ENCODE measurements at places on chromosomes 7 and 10.
A peak's percentile ranks its signal among the peaks of the same experiment; 100 is the strongest.

DNA sequence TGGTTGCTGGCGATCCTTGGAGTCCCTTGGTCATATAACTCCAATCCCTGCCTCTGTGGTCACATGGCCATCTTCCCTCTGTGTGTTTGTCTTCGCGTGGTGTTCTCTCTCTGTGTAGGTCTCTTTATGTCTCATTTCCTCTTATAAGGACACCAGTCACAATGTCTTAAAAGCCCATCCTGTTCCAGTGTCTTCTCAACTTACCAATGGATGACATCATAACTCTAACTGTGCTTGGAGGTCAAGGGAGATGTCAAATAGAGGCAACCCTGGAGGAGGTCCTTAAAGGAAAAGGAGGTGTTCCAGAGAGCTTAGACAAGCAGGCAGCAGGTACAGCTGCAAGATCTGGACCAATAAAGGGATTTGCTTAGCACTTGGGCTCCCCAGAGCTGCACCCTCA is 143.0 kb downstream of the BUB3 start:
- no peak for DNase-seq

DNA sequence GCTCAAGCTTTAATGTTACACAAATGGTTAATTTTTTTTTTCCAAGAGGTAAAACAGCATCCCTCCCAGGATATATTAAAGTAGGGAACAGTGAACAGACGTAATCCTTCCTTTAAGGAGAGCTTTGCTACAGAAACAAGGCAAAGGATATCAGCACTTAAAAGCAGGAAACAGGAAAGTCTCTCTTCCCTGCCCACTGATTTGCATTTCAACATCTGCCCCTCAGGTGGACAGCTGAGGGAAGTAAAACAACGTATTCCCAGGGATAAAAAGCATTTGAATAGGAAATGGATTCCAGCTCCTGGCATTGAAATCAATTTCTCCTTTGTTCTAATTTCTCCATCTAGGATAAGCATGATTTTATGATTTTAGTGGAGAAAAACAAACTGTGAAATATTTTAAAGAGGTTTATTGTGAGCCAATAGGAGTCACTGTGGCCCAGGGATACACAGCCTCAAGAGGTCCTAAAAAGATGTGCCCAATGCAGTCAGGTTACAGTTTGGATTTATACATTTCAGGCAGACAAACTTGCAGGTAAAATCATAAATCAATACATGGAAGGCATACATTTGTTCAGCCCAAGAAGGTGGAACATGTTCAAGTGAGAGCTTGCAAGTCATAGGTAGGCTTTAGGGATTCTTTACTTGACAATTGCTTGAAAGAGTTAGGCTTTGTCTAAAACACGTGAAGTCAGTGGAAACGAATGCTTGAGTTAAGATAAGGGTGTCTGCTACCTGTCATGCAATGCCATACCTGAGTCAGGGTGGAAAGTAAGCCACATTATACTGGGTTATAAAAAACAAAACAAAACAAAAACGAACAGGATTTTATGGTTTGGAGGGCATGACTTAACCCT is 286.2 kb upstream of the VWC2 start:
- no peak for DNase-seq

DNA sequence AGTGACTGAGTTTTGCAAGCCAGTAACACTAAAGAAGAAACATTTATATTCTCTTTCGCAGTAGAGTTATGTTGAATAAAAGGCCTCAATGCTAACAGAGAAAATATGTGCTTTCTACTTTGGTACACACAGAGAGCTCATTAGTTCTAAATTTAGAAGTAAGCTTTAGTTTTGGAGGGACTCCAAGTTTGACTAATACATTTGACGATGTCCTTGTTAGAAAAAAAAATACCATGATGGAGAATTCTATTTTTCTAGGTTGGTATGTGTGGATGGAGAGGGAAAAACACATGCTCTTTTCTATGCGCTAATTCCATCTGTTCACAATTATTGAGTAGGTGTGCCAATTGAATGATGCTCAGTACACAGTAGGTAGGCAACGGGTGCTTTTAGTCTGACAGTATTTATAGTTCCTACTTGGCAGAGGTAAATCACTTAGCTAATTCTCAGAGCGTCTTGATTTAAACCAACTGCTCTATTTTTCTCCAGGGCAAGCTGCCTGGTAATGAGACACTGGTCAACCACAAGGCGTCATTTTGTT is 327.2 kb upstream of the AKR1E2 start:
- no peak for DNase-seq

- DNase-seq, result no peak
Observed at GRCh38 chr10:69516796-69517195, 56.4 kb downstream of the NEUROG3 start.

GRCh38 chr10:70324951-70325781 is 41.4 kb upstream of the NPFFR1 start:
- no peak for DNase-seq

DNA sequence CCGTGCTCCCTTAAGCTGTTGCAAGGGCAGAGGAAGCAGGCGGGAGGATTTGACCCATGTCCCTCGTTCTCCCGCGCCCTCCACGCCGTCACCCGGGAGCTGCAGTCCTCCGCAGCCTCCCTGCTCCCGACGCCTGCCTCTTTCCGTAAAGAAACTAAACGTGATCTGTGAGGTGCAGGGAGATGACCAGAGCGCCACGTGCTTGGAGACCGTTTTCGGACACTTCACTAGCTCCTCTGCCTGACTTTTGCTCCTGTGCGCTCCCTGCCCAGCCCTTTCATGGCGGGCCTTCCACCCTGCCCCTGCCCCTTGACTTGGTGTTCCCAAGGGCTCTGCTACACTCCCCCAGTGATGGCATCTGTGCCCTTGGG is 171.2 kb downstream of the LSM5 start:
- no peak for DNase-seq

GRCh38 chr10:110733218-110733952 is 89.2 kb downstream of the RBM20 start:
- no peak for DNase-seq

DNA sequence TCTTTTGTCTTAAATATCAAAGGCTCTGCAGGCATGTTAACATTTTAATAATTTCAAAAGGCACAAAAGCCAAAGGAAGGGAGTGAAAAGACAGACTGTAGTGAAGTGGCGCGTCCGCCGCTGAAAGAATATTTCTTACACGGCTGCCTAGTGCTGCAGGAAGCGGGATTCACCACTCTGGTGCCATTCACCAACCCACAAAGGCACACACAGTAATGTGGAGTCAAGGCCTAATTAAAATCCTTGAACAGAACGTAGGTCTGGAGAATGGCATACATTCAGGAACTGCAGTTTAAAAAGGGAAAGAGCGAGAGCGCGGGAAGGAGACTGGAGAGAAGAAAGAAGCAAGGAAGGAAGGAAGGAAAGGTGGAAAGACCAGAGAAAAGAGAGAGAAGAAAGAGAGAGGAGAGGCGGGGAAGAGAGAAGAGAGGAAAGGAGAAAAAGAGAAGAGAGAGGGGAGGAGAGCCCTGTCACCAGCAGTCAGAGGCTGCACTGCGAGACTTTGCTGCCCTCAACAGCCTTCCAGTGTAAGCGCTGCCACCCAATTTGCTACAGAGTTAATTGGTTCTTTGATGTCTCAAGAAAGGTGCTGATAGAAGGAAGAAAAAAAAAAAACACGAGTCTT is 554.0 kb downstream of the MDFIC start:
- no peak for DNase-seq

GRCh38 chr10:82245906-82246560 is 371.0 kb downstream of the NRG3 start:
- no peak for DNase-seq

DNA sequence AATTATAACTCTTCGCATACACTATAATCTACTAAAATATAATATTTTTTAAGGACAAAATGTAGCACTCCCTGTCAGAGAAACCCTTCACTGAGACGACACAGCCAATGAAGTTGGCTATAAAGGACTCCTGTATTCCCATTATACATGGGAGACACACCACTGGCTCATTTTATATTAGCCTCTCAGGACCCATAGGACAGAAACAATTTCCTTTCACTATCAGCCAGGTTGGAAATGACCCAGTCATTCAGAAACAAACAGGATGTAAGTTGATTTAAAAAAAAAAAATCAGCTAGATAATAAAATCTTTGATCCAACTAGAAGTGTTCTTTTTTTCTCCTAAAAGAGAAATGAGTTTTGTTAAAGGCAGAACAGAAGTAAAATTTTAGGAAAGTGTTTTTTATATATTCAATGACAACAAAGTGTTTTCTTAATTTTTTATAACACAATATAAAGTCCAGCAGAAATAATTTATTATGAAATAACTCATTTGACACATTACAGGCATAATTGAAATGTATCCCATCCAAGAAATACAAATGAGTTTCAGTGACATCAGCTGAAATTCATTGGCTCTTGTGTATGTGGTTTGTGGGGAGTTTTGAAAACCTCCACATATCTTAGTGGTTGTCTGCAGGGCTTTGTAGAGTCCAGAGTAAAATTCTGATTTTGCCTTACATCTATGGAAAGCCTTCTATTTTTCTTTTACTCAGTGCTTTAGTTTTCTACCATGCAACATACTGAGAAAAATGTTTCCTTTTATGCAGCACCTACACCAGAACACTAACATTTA is 64.1 kb downstream of the CTTNBP2 start:
- DNase-seq, result no peak

DNA sequence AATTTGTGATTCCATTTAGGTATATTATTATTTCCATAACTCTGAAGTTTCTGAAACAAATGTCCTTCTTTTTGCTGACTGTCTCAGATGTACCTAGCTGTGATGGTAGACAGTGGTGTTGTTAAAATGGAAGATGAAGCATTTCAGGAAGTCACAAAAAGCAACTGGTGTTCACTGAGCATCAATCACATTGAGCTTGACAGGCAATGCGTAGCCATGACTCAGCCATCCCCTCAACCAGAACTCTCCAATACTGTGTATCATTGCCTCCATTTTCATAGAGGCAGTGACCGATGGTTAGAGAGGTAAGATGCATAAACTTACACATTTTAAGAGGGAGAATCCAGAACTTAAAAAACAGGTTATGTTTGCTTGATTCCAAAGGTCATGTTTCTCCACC is 434.0 kb downstream of the INHBA start:
- DNase-seq, result no peak

DNA sequence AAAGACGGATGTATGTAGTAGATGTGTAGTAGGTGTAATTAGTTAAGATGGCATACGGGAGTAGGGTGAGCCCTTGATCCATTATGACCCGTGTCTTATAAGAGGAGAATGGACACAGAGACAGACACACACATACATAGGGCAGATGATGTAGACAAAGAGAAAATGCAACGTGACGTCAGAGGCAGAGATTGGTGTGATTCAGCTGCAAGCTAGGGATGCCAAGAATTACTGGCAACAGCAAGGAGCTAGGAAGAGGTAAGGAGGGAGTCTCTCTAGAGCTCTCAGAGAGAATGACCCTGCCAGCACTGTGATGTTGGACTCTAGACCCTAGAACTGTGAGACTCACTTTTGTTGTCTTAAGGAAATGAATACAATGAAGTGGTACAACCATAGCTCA is 247.0 kb upstream of the HABP2 start:
- DNase-seq, result no peak

- DNase-seq, result no peak
Observed at GRCh38 chr10:51139176-51139575, 64.9 kb downstream of the PRKG1 start.

DNA sequence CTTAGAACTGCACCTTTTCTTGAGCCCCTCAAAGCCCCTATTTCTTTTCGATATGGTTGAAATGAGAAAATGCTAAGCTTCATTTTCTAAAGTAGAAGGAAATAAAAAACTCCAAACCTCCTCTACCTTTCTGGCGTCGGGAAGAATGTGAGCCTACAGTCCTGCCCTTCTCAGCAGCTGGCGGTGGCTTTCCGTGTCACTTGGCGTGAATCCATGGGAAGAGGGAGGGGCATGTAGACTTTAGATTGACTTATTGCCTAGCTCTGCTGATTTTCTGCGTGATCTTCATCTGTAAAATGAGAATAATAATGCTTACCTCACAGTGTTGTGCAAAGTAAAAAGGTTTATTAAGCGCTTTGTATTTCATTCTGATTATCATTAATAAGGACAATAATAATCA is 35.0 kb downstream of the PRR15 start:
- DNase-seq, result no peak

DNA sequence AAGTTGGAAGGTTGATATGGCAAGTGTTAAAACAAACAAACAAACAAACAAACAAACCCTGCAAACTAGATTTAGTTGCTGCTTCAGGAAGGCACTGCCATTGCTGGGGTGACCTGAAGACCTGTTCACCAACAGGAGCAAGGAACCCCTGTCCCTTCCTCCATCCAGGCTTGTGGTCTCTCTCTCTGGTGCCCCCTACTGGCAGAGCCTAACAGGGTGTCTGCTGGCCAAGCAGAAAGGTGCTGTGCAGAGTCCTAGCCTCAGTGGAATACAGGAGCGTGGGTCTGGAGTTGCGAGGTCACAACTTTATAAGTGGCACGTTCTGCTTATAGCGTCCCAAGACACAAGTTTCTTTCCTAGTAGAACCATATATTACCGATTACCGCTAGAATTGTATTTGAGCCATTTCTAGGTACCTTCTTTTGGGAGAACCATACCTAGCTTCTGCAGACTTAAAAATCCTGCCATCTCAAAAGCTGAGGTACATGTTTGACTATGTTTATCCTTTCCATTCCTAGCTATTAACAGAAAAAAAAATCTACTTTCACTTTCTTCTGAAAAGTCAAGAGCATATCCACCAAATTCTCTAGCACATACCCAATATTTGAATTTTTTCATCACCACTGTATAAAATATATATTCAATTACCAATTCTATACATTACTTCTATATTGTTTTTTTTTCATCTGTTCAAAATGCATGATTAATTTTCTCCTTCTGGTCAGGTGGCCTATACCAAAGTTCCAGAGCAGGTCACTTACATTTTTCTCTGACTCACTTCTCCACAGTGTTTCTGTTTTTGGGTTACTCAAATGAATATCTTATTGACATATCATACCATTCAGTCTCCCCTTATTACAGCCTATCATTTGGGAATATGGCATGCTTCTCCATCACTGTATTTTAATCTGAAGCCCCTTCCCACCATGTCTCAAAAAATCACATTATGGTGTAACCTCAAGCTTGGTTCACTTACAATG is 29.1 kb upstream of the CALD1 start:
- DNase-seq, result peak; percentile 43

GRCh38 chr7:121160150-121161008 is 168.4 kb upstream of the WNT16 start:
- DNase-seq, result no peak

DNA sequence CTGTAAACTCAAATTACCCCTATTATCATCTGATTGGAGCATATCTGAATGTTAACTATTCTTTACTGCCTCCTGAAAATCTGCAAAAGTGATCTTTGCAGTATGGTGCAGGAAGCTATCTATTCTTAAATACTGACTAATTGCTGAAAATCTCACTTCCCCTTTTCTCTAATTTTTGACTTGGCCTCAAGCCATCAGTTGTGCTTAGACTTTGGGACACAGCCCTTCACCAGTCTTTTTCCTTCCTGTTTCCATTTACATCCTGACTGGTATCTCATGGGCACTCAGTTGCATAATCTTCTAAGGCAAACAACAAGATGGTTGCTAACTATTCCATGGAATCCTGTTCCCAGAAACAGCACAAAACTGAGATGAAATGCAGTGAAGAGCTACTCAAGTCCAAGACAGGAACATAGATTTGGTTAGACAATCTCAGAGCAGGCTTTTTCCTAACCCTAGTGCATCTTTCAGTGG is 228.5 kb downstream of the SORCS1 start:
- DNase-seq, result no peak
